Stimulated activated CD8-positive, alpha-beta memory T cell treated with anti-CD3 and anti-CD28 coated beads, Interleukin-12 subunit alpha, Interleukin-12 subunit beta, amount 100 ng/mL, for 1 hour (primary cell): ENCODE measurements at places on chromosomes 1 and 21.

- no peak for DNase-seq
Measured at GRCh38 chr1:221315330-221315729, 426.6 kb downstream of the DUSP10 start.

DNA sequence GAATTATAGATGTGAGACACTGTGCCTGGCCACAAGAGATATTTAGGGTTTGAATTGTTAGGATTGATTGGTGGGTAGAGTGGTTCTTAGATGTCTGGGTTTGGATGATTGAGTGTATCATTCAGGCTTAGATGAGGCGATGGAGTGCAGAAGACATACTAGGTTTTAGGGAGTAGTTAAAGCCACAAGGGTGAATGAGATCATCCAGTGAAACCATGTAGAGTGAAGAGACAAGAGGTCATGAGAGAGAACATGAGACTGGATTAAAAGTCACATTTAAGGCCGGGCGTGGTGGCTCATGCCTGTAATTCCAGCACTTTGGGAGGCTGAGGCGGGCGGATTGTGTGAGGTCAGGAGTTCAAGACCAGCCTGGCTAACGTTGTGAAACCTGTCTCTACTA, 37.2 kb downstream of the ZFYVE9 start:
- no peak for DNase-seq

DNA sequence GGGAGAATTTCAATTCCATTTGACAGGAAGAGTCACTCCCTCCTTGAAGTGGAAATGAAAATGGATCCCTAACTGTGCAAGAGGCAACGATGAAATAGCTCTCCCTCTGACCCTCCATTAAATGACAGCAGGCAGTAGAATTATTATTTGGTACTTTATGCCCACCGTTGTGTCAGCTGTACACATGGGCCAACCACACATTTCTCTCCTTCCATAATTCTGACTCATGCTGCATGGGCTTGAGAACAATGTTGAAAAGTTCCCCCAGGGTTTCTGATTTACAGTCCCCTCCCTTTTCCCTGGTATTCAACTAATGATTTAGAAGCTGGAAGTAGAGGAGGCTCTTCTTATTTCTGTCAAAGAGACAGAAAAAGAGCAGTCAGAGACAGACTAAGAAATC, 103.5 kb downstream of the RGS7 start:
- DNase-seq = no peak

DNA sequence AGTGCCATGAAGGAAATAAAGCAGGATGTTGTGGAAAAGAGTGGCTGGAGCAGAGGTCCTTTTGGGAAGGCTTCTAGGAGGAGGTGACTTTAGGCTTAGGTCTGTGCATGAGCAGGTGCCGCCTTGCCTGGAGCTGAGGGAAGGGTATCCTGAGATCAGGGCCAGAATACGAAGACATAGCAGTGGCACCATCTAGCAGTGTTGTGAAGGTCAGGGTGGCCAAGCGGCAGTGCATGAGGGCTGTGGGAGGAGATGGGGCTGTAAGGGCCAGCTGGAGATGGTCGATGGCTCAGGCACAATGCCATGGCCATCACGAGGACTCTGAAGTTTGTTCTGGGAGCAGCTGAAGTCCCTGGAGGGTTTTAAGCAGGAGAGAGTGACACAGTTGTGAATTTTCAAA, 219.5 kb downstream of the PTPRU start:
- no peak for DNase-seq

GRCh38 chr1:37622131-37622530, 12.6 kb downstream of the RSPO1 start:
- DNase-seq = no peak

DNA sequence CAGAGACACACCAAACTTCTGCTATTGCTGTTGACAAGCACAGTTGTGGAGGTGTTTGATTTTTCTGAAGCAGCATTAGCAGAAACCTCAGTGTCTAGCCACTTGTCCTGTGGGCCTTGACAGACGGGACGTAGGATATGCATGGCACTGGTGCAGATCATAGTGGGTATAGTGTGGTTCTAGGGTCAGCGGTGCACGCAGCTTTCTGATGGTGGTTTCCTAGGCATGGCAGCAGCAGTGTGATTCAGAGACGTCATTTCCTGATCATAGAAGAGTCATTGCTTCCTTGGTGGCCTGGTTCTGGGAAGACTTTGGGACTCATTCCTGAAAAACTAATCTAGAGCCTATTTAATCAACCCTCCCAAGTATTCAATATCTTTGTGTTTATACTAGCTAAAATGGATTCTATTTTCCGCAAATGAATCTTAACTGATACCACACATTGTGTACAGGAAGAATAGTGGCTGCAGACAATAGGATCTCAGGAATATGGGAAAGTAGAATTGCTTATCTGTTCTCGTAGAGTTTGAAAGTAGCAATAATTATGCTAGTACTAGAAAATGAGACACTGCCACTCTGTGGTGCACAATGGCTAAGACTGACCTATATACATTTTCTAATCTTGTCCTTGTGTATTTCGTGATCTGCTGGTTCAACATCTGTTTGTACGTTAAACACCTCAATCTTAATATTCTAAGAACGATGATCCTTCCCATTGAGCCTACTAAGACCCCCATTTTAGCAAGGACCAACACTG, 2.8 kb upstream of the USP1 start:
- no peak for DNase-seq

DNA sequence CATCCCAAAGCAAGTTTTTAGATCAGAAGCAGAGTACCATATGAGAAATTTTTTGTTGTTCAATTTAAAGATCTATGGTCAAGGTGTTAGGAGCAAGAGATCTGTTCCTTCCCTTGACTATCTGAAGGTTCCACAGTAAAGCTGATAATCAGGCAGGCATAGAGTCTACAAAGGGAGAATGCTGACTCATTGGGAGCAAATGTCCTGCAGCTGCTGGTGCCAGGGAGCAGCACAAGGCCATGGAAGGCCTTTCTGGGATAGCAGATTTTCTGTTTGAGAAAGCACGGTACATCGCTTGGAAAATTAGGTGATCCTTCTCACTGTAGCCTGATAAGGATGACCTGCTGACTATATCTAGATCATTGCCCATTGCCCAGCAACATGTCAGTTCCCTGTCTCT, 210.1 kb upstream of the C1orf87 start:
- no peak for DNase-seq

DNA sequence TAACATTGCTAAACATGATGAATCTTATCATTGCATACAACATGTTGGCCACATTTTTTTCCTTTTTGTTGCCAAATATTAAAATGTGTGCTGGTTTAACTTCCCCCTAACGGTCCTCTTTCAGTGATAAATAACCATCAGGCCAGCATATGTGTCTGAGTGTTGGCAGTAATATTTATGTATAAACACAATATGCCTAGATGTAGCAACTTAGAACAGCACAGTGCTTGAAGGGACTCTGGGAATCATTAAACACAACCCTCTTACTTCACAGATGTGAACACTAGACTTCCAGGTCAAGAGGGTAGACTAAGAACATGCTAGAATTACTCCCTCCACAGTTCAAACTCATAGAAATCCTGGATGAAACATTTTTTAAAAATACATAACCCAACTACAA, 581.8 kb downstream of the PLPP3 start:
- no peak for DNase-seq

DNA sequence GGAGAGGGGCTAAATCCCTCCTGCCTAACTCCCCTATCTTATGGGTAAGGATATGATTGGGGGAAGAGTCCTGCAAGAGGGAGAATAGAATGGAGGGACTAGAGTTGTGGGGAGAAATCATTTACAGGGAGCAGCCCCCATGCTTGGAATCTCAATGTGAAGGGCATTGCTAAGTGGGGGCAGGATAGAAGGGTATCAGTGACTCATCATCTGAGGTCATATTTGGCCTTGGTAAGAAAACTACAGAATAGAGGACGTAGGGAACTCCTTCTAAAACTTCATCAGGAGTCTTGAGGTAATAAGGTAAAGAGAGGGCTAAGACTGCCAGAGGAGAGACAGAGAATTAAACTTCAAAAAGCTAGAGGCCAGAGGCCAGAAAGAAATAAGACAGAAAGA, 487 bp downstream of the HJV start:
- no peak for DNase-seq

DNA sequence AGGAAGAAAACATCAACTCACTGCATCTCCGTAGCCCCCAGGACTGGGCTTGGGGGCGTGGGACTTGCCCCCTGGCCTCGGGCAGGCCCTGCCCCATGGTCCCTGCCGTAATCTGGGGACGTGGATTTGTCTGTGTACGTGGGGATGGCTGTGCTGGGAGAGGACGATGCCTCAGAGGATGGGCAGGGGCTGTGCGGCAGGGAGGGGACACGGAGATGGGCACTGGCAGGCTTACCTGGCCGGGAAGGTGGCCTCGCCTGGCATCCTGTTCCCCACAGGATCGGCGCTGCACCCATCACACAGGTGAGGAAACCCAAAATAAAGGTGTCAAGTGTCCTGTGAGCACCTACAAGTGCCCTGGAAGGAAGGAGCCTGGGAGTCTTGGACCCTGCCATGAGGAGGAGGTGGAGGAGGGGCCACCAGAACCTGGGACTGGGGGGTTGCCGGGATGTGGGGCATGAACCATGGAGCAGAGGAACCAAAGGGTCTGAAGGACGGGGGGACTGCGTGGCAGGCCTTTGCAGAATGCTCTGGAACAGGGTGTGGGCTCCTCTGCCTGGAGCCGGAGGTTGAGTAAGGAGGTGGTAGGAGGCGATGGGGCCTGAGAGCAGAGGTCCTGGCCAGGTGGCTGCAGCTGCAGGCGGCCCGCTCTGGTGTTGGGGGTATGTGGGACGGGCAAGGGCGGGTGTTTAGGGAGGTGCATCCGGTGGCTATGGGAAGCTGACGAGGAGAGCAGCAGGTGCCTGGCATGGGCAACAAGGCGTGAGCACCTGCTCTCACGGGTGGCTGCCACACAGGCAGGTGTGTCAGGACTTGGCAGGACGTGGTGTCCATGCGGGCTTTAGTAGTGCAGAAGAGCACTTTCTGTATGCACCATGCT, 27.8 kb upstream of the LRRC3 start:
- no peak for DNase-seq

DNA sequence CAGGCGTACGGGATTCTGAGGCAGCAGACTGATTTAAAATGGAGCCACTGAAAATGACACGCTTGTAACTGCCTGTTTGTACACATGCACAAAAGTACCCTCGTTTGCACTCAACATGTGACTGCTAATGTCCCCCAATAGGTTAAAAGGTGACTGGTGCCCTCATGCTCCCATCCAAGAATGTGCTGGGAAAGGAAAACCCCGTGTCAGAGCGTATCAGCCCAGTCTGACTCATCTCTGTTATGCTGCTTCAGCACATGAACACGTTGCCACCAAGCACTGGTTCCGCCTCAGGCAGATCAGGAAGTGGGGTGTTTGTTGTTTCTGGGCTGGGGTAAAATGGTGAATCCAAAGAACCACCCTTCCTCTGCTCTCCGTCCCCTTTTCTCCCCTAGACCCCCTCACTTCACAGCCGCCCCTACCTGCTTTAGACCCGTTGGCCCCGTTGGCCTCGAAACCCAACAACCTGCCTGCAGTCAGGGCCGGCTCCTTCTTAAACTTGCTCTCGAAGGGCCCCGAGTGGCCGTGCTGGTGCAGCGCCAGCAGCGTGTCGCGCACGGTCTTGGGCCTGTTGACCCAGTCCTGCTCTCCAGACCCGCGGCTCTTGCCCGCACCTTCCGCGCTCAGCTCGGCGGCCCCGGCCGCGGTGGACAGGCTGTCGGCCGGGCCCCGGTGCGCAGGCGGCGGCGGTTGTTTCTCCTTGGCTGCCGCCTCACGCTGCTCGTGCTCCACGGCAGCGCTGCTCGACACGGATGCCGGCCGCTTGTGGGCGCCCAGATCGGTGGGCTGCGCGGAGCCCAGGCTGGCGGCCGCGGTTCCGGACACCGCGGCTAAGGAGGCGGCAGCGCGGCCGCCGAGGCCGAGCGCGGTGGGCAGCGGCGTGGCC, 1.7 kb downstream of the IRF2BP2 start:
- peak; percentile 64 for DNase-seq

DNA sequence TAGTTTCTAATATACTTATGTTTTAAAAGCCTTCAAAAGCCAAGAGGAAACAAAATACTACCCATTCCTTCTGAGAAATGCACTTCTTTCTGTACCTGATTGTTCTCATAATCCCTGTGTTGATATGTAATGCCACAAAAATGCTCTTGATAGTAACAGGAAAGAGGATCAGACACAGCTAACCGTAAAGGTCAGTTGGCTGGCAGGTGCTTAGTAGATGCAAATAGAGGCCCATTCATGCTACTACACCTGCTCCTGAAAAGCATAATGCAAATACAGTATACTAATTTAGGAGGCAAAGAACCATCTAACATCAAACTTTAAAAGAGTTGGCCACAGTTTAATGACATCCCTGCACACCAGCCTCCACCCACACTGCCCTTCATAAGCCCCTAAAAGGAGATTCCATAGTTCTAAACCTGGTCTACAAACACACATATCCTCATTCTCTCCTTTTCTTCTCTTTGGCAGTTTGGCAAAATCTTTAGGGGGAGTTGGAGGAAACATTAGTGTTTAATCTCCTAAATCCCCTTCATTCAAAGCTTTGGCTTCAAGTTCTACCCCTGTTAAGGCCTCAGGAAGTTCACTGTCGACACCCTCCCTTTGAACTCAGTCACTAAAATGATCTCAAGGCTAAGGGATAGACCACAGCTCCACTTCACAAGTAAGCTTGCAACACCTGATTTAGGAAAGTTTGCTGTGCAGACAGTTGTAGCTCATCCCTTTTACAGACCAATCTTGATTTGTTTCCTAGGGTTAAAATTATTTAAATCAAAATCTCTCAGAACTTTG, 2.9 kb upstream of the CD46 start:
- no peak for DNase-seq

GRCh38 chr1:204799630-204800029, 71.0 kb upstream of the NFASC start:
- DNase-seq = no peak

GRCh38 chr1:234957330-234958065, 171.1 kb downstream of the TOMM20 start:
- DNase-seq = no peak

GRCh38 chr1:27993241-27993640, 33.5 kb downstream of the XKR8 start:
- no peak for DNase-seq

DNA sequence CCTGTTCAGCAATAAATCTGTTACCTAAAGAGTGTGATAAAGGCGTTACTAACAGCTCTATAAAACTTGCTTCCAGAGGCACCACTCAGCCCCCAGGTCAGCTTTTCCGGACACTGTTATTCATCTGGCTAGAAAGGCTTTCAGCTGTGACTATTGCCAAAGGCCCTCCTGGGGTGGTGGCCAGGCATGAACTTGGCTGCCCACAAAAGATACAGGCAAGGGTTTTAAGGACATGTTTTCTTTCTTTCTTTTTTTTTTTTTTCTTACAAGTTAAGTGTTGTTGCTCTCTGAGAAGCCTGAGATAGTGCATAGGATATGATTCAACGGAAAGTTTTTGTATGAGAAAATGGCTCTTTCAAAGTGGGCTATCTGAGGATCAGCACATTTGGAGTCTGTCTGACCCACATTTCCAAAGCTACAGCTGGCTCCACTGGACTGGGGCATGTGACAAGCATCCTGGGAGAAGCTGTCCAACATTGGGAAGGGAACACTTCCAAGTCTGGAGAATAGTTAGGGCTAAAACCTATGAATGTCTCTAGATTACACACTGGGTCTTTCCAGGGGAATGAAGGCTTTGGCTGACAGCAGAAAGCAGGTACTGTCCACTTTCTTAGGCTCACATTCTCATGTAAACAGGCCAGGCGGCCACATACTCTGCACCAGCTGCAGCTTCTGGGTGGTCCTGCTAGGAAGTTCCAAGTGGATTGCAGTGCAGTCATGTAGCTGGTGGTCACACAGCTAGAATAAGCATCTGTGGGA, 639.7 kb downstream of the LMO4 start:
- no peak for DNase-seq

- DNase-seq = no peak
Measured at GRCh38 chr21:37370152-37371040, 3.8 kb downstream of the DYRK1A start.

GRCh38 chr1:174990382-174990999, 9.3 kb upstream of the CACYBP start:
- DNase-seq = no peak
